ENCODE measurements at places on chromosomes 6 and 20.

- DNase-seq = no peak
These were observed 4.6 kb upstream of the OSBPL2 start for GRCh38 chr20:62233684-62234083.

DNA sequence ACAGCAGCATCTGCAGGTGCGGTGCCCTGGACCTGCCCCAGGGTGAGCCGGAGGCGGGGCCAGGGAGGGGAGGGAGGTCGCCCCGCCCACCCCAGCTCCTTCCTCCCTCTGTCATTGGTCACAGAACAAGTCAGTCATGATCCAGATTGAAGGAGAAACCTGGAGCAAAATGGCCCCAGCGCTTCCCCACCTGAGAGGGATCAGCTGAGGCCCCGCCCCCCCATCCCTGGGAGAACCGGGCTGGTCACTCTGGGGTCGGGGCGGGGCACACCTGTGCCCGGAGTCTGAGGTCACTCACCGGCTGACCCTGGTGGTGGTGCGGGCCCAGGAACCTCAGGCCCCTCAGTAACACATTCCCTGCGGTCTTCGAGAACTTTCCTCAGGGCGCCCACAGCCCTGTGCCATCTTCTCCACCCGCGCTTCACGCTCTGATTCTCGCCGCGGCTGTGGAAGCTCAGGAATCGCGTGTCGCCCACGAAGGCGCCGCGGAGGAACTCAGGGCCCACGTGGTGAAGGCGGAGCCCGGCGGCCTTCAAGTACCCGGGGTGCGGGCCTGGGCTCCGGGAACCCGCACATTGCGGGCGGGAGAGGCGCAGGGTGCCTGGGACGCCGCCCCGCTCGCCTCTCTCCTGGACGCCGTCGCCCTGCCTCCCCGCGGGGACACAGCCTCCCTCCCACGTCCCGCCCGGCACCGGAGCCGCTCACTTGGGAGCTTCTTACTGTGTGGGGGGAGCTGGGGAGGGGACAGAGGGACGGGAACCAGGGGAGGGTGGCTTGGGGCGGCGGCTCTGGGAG is 36.4 kb upstream of the HLA-C start:
- peak; percentile 41 for DNase-seq

DNA sequence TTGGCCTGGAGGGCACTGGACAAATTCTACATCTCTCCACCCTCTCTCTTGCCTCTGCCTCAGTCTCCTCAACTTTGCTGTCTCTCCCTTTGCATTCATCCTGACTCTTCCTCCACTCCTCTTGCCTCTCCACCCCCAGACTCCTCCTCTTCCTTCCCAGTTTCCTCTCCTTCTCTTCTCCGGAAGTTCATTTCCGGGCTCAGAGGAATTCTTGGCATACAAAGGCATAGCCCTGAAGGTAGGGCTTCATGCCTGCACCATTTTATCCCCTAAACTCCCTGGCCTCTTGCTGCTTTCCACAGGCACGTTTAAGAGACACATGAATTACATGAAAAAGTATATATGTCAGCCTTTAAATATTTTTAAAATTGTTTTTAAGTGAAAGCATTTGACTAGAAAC is 10.6 kb downstream of the BFSP1 start:
- DNase-seq = no peak

GRCh38 chr6:89037141-89037900 is 43.2 kb upstream of the PNRC1 start:
- peak; percentile 93 for DNase-seq

DNA sequence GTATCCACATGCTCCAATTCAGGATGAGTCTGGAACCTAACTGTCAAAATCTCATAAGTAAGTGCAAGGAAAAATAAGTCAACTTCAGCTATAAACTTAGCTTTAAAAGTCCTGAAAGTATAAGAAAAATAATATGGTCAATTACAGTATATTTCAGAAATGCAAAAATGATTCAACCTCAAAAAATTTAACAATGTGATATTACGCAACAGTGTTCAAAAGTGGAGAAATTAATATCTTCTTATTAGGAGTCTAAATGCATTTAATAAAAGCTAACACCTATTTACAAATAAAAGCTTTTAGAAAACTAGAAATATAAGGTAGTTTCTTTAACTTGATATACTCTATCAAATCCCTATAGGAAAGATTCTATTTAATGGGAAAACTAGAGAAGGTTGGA is 111.2 kb upstream of the OPRM1 start:
- DNase-seq = no peak

DNA sequence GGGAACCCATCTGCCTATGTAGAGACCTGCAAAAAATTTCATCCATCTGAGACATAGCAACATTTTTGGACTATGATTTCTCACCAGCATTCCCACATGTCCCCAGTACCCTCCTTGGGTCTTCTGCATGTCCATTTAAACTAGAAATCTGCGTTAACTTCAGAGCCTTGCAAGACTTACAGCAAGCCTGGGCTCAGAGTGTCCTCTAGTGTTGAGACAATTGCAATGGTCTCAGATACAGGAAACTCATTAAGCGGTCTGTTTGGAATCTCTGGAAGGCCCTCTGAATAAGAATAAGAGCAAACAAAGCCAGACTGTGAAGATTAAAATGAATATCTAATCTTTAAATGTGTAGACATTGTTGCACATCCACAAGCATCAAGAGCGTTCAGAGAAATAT is 20.5 kb upstream of the PI3 start:
- DNase-seq = no peak

DNA sequence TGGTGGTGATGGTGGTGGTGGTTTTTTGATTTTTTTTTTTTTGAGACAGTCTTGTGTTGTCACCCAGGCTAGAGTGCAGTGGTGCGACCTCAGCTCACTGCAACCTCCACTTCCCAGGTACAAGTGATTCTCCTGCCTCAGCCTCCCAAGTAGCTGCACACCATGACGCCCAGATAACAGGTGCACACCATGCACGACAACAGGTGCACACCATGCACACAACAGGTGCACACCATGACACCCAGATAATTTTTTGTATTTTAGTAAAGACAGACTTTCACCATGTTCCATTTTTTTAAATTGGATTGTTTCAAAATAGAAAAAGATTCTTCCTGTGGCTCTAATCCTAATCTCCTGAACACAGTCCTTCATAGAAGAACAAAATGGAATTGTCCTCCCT is 257.9 kb downstream of the ALDH8A1 start:
- no peak for DNase-seq

GRCh38 chr6:67898875-67899274 is 736.2 kb upstream of the ADGRB3 start:
- no peak for DNase-seq

DNA sequence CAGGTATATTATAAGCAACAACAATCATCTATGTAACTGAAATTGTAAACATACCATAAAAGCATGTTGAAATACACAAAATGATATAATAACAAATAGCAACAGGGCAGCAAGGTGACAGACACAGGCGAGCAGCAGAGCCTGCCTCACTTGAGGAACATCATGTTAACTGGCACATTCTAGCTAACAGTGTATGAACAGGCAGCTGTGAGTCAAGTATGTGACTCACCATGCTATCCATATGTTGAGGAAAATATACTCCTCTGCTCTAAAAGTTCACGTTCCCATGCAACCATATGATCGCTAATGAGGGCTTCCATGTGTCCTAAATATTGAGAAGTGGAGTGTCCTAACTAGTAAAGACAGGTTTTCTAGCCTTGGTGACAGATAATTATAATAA is 18.4 kb downstream of the SERAC1 start:
- DNase-seq = peak; percentile 91

DNA sequence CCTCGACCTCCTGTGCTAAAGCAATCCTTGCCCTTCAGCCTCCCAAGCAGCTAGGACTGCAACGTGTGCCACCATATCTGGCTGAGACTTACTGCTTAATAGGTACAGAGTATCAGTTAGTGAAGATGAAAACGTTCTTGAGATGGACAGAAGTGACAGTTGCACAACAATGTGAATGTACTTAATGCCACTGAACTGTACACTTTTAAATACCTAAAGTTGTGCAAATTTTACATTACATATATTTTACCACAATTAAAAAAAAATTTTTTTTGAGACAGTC is 25.9 kb downstream of the NUDT3 start:
- DNase-seq = no peak

- peak; percentile 83 for DNase-seq
These were observed 49.9 kb downstream of the BMP5 start for GRCh38 chr6:55825402-55826051.

Data from epithelial cell of esophagus (primary cell).